Left ventricle myocardium superior (tissue), 1 donor: ENCODE measurements at places on chromosomes 2 and 18.
A peak's percentile ranks its signal among the peaks of the same experiment; 100 is the strongest.

DNA sequence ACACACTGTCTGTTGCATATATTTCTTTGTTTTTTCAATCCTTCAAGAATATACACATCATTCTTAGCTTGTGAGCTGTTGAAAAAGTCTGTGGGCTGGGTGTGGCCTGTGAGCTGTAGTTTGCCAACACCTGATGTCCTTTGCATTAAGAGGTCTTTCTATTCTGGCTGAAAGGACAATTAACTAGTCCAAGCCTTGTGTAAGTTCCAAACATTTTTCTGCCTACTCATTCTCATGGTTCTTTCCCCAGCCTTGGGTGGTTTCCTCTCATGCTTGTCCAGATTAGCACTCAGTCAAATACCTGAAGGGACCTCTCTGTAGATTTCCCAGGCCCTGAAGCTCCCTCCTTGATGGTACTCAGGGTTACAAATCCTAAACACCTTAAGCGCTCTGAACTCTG lies 57.8 kb upstream of the NABP1 start:
- DNase-seq: no peak

GRCh38 chr2:222984908-222985307 lies 67.1 kb upstream of the KCNE4 start:
- no peak for DNase-seq

GRCh38 chr2:31334311-31335026 lies 80.1 kb downstream of the XDH start:
- no peak for DNase-seq

- DNase-seq: no peak
These were observed 42.8 kb upstream of the LAPTM4A start for GRCh38 chr2:20094142-20094755.

DNA sequence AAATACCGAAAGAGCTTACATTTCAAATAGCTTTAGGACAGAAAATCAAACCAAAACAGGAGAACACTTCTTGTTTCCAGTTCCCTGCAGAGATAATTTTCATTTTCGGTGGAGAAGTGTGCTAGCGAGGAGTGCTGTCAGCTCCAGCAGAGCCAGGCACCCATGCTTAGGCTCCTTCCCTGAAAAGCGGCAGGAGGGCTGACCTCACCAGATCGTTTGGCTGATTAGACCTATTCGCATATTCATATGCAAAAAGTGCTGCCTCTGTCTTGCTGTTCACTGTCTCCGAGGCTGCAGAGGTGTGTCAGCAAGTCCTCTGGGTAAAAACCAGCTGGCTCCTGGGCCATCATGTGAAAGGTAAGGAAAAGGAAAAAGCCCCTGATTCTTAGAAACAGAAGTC lies 225.8 kb upstream of the COPS8 start:
- no peak for DNase-seq

GRCh38 chr18:8762968-8763367 lies 57.6 kb downstream of the MTCL1 start:
- DNase-seq: no peak

DNA sequence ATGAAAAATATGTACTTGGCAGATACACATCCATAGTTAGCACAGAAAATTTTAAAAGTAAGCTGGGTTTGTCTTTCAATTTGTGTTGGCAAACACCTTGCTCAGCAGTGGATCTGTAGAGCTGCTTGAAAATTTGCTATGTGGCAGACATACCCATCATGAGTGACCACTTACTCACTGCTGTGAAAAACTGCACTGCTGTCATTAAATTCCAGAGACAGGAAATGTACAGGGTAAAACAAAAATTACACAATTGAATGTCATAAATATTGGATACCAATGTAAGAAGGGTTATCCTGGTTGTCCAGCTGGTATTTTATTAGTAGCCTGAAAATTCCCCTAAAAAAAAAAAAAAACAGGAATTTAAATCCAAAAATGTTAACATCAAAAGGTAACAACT lies 24.5 kb downstream of the NIF3L1 start:
- no peak for DNase-seq

DNA sequence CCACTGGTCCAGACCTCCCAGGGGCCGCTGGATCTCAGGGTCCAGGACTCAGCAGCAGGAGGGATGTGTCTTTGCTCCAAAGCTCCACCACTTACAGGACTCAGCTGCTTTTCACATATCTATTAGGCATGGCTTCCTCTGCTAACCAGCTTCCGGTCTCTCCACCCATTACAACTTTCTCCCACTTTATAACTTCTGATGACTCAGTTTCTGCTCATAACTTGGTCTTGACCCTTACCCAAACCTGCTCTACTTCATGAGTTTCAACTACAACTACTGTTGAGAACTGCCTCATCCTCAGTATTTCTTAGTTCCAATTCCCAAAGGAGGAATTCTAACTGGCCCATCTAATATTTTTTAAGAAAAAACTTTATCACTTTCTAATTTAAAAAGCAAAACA lies 17.2 kb downstream of the SULT1C2 start:
- DNase-seq: no peak

GRCh38 chr18:76380791-76381405 lies 114.1 kb downstream of the ZNF516 start:
- no peak for DNase-seq

- no peak for DNase-seq
These were observed 804.9 kb downstream of the SUCLG1 start for GRCh38 chr2:83654091-83654611.

DNA sequence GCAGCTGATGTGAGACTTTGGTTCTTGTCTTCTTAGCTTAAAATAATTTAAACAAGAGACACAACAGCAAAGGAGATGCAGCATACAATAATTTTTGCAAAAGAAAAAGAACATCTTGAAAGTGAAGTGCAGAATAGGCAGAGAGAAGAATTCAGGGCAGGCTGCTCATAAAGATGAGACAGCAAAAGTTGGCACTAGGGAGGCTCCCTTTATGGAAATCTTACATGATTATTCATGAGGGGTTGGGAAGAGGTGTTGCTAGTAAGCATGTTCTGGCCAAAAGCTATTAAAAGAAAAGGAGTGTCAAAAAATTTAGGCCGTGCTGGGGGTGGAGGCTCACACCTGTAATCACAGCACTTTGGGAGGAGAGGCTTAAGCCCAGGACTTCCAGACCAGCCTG lies 4.2 kb upstream of the ALPP start:
- DNase-seq: no peak

DNA sequence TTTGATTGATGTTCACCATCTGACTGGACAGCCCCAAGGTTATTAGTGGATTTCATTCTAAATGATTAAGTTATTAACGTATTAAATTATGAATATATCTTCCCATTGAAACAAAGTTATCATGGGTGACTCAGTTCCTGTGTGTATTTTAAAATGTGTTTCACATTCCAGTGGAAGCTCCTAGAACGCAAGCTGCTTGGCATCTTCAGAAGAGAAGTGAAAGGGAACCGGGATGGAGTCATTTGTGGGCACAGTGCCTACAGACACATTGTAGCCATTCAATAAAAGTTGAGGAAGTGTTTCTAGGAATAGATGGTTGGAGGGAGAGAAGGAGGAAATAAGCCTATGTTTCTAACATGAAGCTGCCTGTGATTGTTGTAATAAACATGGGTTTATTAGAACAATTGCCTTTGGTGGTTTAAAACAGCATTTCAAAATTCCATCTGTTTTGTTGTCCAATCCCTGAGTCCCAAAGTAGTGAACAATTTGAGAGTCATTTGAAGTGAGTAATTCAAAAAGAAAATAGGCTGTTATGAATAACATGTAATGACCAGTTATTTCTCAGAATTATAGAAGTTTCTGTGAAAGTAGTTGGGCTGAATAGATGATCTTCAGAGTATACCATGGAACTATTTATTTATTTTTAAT lies 143.5 kb downstream of the PKP4 start:
- peak; percentile 31 for DNase-seq

DNA sequence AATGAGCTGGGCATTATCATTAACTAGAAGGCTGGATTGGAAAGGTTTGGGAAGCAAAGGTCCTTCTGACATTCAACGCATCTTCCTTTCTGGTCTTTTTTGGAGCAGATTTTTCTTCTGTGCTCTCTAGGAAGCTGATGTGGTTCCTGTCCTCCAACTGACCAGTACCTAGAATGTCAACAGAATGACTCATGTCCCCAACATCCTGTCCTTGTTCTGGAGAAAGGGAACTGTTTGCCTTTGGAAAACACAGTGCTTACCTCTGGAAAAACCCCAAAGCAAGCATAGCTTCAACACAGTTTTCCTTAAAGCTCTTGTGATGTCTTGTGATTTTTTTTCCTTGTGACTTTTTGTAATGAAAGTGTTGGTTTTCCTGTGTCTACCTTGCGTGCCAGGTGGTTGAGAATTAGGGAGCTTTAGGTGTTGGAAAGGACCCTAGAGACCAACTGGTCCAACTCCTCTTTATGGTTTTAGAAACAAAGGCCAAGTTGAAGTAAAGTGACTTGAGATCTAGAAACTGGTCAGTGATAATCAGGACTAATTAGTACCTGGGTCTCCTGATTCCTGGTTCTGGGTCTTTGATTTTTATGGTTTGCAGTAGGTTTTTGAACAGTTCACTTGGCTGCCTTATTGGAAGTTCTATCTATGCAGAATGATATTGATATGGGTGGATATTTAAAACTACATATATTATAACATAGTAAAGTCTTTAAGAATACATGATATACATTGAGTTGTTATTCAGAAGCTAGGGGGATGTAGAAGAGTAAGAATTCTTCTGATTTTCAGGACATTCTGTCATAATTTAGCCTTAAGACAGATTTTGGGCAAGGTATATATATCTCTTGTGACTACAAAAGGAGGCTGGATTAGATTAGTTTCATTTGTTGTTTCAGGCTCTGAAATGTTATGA lies 70.5 kb downstream of the FMNL2 start:
- no peak for DNase-seq

GRCh38 chr18:53219853-53220252 lies 879.9 kb downstream of the DCC start:
- no peak for DNase-seq

GRCh38 chr18:48815581-48816324 lies 135.0 kb downstream of the SMAD7 start:
- no peak for DNase-seq

DNA sequence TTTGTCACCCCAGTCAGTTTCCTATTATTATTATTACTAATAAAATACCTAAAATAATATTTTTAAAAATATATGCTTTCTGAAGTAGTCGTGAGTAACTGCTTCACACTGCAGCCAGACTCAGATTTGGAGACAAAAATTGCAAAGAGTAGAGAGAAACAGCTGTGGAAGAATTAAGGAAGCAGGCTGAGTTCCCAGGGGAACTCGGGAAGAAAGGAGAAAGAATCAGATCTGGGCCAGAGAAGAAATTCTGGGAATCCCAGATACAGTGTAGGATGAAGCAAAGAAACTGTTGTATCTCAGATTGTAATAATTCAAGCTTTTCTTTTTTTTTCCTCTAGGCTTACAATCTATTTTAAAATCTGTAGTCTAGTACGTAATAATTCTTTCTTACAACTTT lies 182.3 kb downstream of the FTCDNL1 start:
- DNase-seq: no peak

DNA sequence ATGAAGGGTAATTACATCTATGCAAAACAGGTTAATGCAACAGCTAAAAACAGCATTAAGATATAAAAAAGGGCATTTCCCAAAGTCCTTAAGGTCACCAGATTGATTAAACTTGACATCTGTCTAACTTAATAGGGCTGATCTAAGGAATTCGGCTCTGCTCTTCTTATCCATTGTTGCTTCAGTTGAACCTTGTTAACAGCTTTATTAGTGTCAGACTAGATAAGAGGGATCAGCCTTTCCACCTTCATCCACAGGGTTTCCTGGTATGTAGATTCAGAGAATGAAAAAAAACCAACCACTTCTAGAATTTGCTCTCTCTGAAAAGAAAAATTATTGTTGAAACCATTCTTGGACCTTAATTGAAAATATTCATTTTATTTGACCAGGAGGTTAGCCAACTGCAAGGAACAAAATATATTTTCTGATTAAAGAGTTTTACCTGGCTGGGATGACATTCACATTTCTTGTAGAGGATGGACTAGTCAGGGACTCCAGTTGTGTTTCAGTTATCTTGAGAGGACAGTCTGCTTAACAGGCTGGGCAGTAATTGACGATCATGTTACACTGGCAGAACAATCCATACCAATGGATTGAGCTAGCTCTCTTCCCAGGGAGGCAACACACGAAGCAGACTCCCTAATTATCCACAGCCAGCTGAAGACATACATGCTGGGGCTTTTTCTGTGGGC lies 357.4 kb upstream of the ACVR2A start:
- no peak for DNase-seq

- DNase-seq: peak; percentile 31
These were observed 115.0 kb downstream of the SPTBN1 start for GRCh38 chr2:54570925-54571694.

GRCh38 chr2:67462738-67463496 lies 65.8 kb downstream of the ETAA1 start:
- no peak for DNase-seq

DNA sequence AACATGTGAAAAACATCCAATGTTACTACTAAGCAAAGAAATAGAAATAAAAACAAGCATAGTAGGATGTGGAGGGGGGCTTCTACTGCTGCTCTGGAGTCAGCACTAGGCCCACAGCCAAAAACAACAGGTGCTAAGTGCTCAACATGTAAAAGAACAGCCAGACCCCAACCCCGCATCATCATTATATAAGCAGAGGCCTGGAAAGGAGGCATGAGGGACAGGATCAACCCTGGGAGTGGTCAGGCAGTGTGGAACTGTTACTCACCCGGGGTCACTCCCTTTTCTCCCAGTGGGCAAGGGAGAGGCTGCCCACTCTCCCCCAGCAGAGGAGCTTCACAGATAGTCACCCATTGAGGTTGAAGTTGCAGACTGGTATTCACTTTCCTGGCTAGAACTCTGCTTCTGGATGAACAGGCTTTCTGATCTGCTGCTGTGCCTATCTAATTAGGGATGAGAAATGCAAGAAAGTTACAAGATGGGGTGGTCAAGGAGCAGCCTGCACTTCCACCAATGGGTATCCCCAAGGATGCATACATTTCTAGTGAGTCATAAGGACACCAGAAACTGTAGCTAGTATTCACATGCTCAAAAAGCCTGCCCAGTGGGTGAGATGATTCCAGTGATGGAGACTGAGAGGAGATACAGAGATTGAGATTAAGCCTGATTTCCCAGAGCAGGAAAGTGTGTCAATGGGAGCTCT lies 480.1 kb upstream of the TCF4 start:
- no peak for DNase-seq

DNA sequence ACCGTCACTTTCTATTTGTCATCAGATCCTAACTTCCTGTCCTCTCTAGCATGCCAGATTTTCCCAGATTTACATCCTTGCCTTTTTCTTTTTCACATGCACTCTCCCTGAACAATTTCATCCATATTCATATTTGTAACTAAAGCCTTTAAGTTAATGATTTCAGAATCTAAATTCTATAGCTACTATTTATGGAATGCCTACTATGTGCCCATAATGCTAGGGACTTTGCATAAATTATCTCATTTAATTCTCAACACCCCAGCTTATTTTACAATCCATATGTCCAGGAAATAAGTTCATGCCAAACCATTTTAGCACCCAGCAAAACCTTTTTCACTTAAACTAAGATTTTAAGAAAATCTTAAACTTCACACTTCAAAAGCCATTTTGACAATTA lies 531.9 kb downstream of the NUP35 start:
- no peak for DNase-seq

GRCh38 chr18:3498698-3499471 lies 48.9 kb downstream of the TGIF1 start:
- DNase-seq: peak; percentile 60
